ENCODE measurements at places on chromosomes 3 and 15.

DNA sequence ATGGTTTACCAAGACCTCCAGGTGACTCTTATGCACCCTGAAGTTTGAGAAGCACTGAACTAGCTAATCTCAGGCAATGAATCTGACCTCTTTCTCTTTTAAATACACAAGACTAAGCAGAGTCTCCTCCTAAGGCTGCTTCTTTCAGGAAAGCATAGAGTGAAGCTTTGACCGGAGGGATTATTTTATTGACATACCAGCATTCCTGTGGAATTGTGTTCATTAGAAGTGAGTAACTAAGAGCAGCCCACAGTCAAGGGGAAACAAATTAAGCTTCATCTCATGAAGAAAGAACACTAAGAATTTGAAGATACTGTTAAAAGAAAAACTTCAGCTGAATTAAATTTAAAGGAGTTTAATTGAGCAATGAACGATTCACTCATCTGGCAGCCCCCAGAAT, 963.5 kb downstream of the NTRK3 start:
- no peak for DNase-seq

GRCh38 chr3:98002717-98003116, 30.5 kb upstream of the RIOX2 start:
- no peak for DNase-seq

DNA sequence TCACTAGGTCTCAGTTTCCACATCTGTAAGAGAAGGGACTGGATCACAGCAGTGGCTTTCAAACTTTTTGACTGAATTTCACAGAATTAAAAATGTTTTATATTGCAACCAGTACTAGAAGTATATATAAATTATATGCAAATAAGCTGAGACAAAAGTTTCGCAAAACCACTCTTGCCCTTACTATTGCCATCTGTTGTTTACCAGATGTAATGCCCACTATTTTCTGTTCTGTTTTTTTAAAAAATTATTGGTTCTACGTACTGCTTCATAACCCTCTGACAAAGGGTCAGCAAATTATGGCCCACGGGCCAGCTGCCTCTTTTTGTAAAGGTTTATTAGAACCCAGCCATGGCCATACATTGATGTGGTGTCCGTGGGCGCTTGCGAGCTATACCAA, 44.8 kb downstream of the PDIA5 start:
- DNase-seq: no peak

DNA sequence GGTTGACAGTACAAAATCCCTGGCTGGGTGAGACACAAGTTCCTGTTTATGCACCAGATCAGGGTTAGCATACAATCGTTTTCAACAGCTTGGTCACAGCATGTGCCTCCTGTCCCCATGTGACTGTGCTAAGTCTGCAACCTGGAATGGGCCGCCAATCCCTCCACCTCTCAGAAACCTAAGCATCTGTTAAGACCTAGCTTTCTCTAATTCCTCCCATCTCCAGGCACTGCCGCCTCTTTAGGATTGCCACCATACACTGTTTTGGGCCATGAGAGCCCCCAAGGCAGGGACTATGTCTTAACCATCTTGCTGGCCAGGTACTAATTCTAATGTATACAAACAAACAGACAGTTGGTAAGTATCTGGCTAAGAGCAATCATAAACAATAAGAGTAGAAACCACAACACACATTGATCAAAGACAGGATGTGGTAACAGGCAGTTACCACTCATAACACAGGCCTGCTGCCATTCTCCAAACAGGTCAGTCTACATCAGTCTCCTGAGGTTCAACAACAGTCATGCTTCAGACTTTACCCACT, 25.6 kb downstream of the SEC22C start:
- DNase-seq: no peak

GRCh38 chr15:87167055-87167454, 1087.4 kb downstream of the AGBL1 start:
- no peak for DNase-seq

DNA sequence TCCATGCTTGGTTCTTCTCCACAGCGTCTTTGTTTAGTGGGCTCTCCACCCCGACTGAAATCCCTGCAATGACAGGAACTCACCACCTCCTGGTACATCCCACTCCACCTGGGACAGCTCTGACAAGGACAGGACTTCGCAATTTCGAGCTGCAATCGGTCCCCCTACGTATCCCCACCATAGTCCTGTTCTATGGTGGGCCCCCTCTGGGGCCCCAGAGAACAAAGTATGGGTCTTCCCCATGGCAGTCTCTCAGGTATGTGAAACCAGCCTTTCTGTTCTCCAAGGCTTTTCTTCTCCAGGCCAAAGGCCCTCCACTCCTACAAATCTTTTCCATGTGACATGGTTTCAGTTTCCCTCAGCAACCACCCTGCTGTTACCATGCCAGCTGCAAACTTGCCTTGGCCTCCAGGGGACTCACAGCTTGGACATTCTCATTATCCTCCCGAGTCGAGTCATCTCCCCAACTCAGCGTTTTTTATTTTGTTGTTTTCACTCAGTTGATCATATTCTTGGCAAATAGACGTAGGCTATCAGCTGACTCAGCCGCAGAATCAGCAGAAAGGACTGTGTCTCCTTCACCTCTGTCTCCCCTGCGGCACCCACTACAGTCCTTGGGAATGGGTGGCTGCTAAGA, 233.3 kb downstream of the OPA1 start:
- DNase-seq: no peak

DNA sequence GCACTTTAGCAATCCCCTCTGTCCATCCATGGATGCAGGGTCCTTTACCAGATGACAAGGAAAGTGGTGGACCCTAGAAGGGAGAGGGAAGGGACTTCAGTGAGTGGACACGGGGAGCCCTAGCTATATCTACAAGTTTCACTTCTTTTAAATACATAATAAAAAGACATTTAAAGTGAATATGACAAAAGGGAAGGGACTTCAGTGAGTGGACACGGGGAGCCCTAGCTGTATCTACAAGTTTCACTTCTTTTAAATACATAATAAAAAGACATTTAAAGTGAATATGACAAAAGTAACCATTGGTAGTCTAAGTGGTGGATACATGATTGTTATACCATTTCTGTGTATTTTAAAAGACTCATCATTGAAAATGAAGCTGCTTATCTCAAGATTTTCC, 81.9 kb upstream of the HES1 start:
- DNase-seq: no peak

- DNase-seq: no peak
Measured at GRCh38 chr3:39707314-39707909, 102.0 kb upstream of the MYRIP start.

DNA sequence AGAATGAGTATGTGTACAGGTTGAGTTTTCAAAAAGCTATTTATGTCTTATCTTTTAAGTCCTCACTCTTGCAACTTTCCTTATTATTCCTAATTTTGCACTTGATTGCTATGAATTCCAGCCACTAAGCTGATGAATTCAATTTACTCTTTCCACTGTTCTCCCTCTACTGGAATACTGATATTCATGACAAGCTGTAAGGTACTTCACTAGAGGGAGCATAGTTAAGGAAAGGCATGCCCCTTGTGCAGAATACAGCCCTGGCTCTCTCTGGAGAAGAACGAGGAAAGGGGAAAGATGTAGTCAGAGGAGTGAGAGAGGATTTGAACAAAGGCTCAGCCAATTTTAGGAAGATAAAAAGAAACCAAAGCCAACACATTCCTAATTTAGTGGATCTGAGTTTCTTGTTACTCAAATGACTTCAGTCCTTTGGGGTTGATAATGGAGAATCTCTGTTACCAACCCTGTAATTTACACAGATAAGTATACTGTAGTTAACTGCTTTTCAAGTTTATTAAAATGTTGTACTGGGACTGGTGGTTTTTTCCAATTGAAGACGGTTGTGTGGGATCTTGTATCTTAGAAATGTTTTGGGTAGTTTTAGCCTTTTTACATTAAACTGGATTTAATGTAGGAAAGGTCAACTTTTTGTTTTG, 4.0 kb downstream of the SCAANT1 start:
- DNase-seq: no peak

DNA sequence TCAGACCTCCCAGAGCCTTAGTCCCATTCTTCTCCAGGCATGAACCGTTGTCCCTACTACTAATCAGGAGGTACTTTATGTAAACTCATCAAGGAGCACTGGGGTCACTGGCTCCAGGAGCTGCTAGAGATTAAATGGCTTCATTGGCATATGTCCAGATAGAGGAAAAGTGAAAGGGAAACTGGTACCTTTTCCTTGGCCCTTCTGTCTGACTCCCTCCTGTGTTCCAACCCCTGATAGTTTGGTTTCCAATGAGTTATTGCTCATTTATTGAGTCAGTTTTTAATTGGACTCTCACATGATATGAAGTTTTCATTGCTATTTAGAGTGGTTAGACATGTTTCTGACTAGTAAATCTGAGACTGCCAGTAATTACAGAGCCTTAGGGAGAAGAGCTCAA, 130.5 kb upstream of the BFSP2 start:
- DNase-seq: no peak

DNA sequence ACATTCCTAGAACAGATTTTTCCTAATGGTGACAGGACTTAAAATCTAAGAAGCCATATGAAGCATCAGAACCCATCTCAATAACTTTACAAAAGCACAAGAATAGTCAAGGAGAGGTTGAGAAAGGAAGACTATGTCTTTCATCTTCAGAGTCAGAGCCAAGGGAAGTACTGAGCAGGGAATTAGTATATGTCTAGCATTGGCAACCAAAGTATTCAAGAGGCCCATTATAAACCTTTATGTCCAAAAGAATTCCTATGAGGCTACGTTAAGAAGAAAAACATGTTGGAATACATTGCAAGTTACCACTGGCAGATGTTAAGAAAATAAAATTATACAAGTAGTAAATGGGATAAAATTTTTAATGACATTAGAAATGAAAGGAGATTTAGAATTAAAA, 150.5 kb downstream of the MAGI1 start:
- no peak for DNase-seq

DNA sequence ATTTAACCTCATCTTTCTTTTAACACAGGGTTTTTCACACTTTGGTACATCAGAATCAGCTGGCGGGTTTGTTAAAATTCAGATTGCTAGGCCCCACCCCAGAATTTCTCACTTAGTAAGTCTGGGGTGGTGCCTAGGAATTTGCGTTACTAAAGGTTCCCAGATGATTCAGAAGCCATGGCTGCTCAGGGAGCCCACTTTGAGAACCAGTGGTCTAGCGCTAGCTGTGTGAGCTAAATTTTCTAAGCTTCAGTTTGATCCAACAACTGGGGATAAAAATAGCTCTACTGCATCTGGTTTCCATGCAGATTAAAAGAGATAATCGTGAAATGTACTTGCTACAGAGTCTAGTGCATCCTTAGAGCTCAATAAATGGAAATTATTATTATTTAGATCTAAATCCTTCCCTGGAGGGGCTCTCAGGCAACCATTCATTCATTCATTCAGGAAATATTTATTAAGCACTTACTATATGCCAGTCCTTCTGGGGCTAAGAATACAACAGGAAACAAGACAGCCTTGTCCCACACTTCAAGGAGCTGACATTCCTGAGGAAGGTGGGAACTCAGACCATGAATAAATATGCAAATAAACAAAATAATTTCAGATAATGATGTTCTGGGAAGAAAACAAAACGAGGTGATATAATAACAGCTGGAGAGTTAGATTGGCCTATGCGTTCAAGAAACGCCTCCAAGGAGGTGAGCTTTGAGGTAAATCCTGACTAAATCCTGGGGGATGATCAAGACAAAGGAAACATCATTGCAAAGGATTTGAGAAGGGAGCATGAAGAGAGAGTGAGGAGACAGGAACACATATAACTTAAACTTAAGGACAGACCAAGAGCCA, 3.9 kb upstream of the CIDEC start:
- no peak for DNase-seq

Measured in esophagus squamous epithelium (tissue), 5 donors.